Activated T-helper 1 cell treated with anti-CD3 and anti-CD28 coated beads, Interleukin-12 subunit alpha, Interleukin-12 subunit beta, Interleukin-2, Interleukin-4 antibody, amounts not matched to agents 30 ng/mL and 10 ng/mL and 1 ng/mL, durations not matched to agents 14 hours and 24 hours and 36 hours (primary cell): ENCODE measurements at places on chromosomes 2 and 18.

DNA sequence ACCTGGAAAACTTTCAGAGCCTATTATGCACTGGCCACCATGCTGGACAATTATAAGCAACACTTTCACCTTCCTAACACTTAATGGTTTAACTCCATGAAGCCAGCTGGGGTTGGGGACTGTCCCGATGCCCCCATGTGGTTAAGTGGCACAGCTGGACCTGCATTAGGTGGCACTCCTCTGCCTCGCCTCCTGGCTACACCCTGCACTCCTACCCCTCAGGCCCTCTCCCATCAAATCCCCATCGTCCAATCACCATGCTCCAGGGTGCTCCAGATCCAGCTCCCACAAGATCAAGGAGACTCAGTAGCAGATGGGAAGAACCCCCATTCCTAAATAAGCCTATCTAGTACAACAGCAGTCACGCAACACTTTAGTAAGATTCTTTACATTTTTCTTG is 53.8 kb downstream of the HDLBP start:
- DNase-seq: no peak

DNA sequence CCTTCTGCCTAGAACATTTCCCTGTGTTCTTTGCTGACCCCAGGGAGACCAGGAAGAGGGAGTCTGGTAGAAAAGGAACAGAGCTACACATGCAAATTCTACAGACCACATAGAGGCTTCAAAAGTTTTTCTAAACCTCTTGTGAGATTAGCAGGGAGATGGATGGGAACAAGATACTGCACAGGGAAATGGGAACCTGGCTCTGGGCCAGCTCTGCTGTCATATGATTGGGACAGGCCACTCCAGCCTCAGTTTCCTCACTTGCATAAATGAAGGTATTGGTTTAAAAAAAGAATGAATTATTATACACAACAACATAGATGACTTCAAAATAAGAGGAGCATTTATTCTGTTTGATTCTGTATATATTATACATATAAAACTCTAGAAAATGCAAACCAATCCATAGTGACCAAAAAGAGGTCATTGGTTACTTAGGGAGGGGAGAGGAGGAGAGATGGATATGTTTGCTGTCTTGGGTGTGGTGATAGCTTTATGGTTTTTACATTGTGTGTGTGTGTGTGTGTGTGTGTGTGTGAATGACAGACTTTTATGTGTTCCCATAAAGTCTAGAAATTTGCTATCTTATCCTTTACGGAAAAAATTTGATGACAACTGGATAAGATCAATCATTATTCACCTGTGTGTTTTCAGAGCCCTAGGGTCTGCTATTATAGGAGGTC is 115.5 kb downstream of the MGAT5 start:
- no peak for DNase-seq

- DNase-seq: no peak
Measured at GRCh38 chr2:100785626-100786296, 34.2 kb upstream of the NPAS2 start.

DNA sequence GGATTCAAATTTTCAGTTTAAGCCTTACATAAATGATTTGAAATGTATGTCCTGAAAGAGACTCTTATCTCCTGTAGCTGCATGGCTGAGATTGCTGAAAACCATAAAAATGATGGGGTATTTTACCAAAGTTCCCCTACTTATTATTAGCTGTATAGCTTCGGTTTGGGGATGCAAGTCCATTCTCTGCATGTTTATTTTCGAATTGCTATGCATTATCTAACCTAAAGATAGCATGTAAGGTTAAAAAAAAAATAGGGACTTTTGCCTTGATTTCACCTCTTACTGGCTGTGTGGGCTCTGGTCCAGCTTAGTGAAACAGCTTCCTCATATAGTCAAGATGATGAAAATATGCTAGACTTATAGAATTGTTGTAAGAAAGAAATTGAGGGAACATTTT is 14.0 kb upstream of the ACOXL start:
- DNase-seq: no peak

DNA sequence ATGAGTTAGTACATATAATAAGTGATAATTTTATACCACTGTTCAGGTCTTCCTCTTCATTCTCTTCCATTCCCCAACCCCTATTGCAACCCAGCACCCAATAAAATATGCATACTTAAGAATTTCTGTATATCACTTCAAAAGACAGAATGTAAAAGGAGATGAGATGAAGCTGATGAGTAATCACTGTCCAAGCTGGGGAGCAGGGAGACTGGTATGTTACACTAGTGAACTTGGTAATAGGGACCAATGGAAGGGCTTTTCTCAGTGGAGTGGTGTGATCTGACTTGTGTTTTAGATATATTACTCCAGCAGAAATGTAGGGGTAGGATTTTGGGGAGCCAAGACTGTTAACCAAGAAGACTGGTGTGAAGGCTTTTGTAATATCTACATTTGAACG is 18.0 kb upstream of the ARHGAP28 start:
- DNase-seq: no peak

DNA sequence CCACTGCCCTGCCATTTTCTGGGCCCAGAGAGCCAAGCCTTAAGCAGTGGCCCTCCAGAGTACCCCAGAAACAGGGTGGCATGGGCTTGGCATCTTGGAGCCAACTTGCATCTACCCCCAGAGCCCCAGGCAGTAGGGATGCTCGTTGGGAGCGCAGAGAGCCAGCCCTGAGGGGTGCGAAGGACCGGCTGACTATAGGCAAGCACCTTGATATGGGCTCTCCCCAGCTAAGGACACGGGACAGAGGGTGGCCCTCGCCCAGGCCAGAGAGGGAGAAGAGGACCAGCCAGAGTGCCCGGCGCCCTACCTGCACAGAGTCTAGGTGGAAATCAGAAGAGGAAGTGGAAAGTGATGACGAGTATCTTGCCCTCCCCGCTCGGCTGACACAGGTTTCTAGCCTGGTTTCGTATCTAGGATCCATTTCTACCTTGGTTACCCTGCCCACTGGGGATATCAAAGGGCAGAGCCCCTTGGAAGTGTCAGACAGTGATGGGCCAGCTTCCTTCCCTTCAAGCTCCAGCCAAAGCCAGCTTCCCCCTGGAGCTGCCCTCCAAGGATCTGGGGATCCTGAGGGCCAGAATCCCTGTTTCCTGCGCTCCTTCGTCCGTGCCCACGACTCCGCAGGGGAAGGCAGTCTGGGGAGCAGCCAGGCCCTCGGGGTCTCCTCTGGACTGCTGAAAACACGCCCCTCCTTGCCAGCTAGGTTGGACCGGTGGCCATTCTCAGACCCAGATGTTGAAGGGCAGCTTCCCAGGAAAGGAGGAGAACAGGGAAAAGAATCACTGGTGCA is 16.2 kb downstream of the CEP68 start:
- DNase-seq: no peak

DNA sequence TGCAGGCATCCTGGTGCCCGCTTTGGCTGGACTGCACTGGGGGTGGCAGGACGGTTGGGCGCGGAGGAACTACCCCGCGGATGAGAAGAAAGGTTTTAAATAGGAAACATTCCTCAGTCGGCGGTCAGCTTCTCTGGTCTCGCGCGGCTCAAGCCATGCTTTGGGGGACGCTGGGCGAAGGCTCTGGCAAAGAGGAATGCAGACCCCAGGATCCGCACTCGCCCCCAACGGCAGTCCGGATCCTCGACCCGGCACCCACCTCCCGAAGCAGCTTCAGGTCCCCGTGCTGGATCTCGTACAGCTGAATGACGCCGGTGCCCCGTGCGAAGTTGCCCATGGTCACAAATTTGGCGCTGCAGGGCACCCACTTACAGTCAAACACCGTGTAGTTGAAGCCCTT is 686 bp upstream of the PNO1 start:
- DNase-seq: no peak

DNA sequence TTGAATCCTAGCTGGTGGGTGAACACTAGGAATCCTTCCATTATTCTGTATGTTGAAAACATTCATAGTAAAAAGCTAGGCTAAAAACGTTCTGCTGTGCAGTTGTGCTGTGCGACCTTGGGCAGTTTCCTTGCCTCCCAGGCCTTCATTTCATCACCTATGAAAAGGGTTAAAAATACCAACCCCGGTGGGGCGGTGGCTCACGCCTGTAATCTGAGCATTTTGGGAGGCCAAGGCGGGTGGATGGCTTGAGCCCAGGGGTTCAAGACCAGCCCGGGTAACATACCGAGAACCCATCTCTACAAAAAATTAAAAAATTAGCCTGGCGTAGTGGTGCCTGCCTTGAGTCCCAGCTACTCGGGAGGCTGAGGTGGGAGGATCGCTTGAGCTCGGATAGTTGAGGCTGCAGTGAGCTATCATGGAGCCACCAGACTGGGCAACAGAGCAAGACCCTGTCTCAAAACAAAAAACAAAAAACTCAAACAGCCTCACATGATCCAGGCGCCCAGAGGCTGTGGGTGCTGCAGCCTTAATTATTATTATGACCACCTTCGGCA is 2.9 kb upstream of the RRM2 start:
- no peak for DNase-seq

DNA sequence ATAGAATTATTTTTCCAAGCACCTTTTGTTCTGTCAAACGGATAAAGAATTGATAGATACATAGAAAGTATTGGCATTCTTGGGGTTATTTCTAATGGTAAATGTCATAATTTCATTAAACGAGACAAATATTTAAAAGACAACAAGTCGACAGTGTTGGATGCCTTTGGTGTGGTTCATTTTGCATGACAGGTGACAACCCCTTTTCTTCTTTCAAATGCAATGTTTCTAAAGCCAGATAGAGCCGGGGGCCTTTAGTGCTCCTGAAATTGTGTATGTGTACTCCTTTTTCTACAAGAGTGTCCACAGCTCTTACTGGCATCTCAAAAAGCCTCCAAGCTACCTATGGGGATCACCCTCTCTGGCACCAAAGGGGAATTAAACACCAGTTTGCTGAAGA is 350.8 kb upstream of the ID2 start:
- no peak for DNase-seq

DNA sequence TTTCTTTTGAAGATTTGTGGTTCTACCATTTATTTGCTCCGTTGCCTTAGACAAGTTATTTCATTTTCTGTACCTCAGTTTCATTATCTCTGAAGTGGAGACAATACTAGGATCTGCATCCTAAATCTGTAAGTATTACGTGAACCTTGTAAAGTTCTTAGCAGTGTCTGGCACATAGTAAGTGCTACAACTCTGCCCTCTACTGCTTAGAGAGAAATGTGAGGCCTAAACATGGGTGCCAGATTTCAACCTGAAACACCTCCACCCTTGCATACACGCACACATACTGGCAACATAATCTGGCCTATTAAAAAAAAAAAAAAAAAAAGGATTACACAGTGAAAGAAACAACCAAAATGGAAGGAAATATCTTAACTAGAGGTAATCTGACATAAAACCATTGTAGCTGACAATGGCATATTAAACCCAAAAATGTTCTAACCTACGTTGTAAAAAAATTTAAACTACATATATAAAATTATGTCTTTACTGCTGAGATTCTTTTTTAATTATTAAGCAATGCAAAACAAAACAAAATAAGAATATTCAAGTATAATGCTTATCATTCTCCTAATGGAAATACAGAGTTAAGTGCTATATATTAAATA is 132.6 kb downstream of the MAP2 start:
- no peak for DNase-seq

DNA sequence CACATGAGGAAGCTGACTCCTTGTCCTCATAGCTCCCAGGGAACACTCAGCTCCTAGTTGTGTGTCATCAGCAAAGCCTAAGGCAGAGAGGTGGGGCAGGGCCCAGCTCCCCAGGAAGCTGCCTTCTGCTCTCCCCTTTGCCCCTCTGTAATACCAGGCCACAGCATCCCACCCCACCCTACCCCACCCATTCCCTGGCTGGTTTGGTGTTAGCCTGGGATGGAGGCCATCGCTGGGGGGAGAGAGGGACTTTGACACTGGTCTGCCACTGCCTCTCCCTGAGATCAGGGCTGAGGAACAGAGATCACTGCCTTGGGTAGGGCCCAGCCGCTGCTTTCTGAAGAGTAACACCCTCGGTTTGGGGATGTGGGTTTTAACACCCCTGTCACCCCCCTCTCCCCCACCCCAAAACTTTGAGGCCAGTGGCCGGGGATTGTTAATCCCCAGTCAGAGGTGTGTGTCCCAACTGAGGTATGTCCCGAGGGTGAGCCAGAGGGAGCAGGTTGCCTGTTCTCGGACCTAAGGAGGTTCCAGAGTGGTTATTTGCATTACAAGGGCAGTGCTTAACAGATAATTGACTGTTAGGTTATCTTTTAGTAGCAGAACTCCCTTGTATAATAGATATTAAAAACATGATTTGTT is 41.4 kb downstream of the TET3 start:
- no peak for DNase-seq

DNA sequence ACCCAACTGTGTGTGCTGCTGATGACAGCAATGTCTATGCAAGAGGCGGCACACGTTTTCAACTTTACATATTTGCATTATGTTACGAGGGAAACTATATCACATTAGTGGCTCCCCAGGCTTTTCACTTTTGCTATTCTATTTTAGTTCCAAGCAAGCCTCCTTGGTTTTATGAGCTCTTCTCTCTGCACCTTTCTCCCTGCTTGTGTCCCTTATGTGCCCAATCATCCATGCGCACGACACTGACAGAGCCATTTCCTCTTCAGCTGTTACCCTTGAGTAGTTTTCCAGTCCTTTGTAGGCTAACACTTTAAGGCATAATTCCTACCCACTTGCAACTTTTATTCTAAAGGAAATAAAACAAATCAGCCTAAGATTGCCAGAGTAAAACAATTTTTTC is 154.3 kb downstream of the TCF4 start:
- no peak for DNase-seq

GRCh38 chr2:122707224-122707824 is 951.9 kb downstream of the TSN start:
- no peak for DNase-seq

- DNase-seq: no peak
Measured at GRCh38 chr18:55435592-55435991, 152.4 kb downstream of the TCF4 start.

- no peak for DNase-seq
Measured at GRCh38 chr2:47265751-47266231, 110.7 kb upstream of the STPG4 start.

GRCh38 chr2:148829618-148830017 is 45.4 kb upstream of the KIF5C start:
- no peak for DNase-seq

GRCh38 chr2:196295005-196295404 is 123.6 kb upstream of the STK17B start:
- DNase-seq: no peak

DNA sequence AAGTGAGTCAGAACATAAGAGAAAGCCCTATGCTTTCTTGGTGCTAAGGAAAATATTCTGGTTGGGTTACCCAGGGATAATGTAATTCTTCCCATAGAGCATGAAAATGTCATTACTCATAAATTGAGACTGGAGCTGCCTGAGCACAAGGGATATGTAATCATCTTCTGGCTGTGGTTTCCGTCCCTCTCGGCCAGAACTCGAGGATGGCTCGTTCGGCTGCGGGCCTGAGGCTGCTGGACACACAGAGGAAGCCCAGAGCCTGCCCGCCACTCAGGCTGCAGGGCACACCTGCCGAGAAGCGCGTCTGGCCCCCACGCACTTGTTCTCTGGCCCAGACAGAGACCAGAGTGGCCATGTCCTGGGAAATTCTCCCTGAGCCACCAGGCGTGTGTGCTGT is 104.9 kb downstream of the ASAP2 start:
- DNase-seq: no peak

GRCh38 chr2:188788621-188789020 is 185.6 kb upstream of the COL3A1 start:
- DNase-seq: no peak
